ENCODE measurements at places on chromosomes 4 and X.

GRCh38 chr4:167622481-167623240 is 388.4 kb upstream of the SPOCK3 start:
- no peak for DNase-seq

DNA sequence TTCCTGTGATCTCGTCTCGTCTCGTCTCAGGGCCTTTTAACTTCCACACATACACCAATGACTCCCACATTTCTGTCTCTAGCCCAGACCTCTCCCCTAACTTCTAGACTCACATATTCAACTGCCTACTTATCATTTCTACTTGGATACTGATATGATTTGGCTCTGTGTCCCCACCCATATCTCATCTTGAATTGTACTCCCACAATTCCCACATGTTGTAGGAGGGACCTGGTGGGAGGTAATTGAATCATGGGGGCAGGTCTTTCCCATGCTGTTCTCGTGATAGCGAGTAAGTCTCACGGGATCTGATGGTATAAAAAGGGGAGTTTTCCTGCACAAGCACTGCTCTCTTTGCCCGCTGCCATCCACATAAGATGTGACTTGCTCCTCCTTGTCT is 8.9 kb downstream of the PHKA2 start:
- no peak for DNase-seq

GRCh38 chr4:73396993-73397972 is 6.8 kb upstream of the ALB start:
- no peak for DNase-seq

GRCh38 chrX:108537005-108537404 is 97.4 kb downstream of the COL4A5 start:
- DNase-seq: no peak

- DNase-seq: peak; percentile 61
These were observed 12.2 kb upstream of the CENPU start for GRCh38 chr4:184745831-184746795.

GRCh38 chr4:107366016-107366735 is 330.1 kb upstream of the DKK2 start:
- no peak for DNase-seq

DNA sequence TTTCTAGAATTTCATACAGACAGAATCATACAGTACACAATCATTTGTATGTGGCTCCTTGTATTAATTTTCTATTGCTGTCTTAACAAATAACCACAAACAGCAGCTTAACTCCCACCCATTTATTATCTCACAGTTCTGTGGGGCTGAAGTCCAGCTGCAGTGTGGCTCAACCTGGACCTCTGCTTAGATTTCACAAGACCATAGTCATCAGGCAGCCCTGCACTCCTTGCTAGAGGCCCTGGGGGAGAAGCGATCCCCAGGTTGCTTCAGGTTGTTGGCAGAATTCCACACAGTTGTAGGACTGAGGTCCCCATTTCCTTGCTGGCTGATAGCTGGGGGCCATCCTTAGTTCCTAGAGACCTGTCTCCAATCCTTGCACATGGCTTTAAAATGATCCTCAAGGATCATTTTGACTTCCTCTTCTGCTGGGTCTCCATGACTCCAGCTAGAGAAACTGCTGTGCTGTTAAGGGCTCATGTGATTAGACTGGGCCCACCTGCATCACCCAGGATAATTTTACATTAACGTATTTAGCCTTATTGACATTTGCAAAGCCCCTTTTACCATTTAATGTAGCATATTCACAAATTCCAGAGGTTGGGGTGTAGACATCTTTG is 60.9 kb upstream of the SMAD1 start:
- no peak for DNase-seq

DNA sequence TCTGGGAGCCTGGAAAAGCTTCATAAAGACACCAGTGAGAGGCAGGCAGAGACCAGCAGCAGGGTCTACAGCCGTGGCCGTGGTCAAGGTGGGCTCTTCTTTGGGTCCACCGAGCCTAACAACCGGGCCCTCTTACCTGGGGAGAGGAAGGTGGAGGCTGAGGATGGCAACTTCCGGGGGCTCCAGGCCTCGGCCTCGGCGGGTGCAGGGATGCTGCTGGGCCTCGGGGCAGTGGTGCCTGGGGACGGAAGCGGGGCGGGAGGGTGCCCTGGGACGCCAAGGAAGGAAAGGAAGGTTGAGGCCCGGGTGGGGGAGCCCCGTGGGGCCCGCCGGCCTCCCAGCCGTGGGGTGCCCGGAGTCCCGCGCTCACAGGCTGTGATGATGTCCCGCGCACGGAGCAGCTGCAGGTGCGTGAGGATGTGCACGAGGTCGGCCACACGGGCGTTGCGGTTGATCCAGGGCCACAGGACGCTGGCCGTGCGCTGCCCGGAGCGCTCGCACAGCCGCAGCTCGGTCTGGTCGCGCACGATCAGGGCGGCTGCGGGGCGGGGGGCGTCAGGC is 561 bp downstream of the IRAK1 start:
- no peak for DNase-seq

DNA sequence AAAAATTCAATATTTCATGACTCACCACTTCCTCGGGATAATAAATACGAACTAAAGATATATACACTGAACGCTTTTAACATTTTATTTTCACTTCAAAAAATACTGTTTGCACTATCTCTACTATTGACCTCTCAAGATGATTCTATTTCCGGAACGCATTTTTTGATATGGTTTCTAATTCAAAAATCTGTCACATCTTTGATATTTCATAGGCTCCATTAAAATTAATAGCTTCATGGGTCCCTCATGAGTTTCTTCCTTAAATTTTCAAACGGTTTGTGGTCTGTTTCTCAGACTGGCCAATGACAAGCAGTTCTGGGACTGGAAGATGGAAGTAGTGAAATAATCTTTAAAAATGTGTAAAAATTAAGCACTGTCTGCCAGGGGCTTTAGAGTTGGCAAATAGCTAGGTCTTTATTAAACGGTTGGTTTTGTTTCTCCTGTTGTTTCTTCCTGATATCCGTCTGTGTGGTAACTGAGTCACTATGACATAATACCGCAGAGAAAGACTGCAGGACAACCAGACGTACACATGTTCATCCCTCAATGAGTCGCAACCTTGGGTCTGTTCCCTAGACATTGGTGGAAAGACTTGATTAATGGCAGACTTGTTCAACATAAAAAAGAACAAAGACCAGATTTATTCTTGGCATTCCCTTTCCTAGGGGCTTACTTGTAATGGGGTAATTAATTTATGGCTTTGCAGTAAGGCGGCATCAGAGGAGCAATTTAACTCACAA is 133.8 kb downstream of the PALLD start:
- no peak for DNase-seq
